Stimulated activated CD8-positive, alpha-beta memory T cell treated with anti-CD3 and anti-CD28 coated beads, Interleukin-2, amount 100 ng/mL, for 1 hour (primary cell): ENCODE measurements at places on chromosomes 7 and 10.

DNA sequence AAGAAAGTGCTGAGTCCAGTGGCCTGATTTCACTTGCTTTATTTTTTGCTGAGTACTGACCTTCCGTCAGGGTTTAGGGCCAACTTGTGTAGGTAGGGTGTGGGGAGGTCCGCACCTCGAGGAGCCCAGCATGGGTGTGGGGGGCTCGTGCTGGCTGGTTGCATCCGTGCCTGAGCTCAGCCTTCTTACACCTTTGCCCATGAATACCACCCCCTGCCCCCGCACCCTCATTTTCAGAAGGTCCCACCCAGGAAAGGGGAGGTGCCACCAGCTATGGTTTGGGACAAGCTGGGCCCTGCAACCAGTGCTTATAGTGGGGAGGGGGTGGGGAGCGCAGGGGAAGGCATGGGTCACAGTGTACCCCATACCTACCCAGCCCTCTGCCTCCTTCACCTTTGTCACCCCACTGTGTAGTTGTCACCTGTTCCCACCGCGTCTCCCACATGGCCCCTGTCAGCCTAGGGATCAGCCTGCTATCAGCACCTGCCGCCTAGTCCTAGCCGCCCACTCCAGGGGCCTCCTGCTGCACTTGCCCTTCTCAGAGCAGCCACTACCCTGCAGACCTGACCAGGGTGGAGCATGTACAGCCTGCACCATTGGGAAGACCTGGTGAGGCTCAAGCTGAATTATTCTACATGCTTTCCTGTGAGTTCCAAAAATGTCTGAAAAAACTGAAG, 146.2 kb upstream of the RET start:
- no peak for DNase-seq

- no peak for DNase-seq
These were observed 5.9 kb downstream of the AGR3 start for GRCh38 chr7:16875861-16876260.

- DNase-seq = no peak
These were observed 203.7 kb downstream of the IPMK start for GRCh38 chr10:58063861-58064480.

DNA sequence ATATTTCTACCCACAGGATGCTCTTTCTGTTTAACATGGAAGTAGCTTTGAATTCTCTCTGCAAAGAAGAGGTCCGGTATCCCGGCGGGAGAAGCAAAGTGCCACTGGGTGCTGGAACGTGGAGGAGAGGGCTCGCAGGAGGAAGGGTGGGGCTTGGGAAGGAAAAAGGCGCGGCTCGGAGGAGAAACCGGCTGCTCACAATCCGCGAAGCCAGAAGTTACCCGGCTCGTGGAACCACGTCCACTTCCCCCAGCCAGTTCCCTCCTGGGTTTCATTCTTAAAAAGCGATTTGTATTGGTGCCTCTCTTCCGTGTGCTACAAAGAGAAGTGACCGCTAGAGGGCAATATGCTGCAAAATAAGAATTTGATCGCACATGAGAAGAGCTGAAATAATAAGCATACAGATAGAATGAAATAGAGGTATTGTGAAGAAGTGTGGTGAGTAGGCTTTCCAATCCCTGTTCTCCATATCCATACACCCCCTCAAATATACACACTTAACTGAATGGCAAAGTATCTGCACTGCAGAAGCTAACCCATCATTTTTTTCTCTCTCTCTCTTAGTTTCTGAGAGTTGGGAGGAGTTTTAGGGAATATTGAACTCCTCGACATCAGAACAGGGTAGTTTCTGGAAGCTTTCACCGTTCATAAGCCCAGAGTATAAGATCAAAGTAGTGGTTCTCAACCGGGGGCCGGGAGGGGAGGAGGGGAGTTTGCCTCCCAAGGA, 31.1 kb downstream of the TRIL start:
- no peak for DNase-seq

DNA sequence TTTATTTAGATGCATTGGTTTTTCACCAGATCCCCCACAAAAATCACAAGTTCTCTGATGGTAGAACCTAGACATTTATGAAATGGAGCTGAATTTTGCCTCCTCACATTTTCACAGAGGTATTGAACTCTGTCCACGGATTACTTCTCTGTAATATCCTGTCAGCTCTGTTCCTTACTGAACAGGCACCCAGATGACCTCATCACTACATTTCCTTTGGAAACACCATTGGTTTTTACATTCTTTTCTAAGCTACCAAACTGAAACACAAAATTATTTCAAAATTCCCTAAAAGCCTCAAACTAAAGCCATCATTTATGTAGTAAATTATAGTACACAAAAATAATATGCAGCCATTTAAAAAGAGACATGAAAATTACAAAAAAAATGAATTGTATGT, 98.3 kb upstream of the KCNIP2 start:
- DNase-seq = no peak

DNA sequence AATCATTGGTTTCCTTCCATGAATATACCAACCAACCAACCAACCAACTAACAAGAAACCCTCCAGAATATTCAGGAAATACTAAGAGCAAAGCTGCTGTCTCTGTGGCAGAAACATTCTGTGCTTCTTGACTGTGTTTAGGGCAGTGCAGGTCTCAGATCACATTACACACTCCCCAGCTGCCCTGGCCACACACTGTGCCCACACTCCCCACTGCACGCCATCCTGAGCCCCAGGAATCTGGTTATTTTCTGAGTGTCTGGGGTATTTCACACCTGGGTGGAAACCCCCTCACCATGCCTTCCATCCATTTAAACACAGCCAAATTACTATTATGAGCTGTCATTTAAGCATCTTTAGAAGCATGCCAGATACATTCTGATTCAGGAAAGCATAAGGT, 183.7 kb upstream of the ANK3 start:
- DNase-seq = no peak

GRCh38 chr10:122158362-122158761, 112.7 kb upstream of the BTBD16 start:
- no peak for DNase-seq

DNA sequence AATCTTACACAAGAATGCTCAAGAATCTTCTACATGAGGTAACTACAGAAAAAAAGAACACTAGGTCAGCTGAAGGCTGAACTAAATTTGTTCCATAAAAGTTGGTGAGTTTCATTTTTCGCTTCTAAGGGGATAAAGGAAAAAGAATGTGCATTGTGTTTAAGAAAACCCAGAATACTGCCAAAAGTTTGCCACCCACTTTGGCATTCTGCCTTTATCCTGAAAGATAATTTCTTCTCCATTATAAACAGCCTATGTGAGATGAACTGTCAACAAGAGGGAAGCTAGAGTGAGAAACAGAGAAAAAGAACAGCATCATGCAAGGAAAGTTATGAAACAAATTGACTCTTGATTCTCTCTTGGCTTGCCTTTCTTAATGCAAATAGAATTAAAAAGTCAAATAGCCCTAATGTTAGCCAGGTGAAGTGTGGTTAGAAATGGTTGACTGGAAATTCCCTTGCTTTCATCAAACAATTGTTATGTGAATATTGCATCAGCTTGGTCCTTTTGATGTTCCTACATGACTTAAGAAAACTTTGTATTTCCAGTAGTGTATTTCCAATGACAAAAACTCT, 25.8 kb downstream of the STEAP1 start:
- DNase-seq = no peak

DNA sequence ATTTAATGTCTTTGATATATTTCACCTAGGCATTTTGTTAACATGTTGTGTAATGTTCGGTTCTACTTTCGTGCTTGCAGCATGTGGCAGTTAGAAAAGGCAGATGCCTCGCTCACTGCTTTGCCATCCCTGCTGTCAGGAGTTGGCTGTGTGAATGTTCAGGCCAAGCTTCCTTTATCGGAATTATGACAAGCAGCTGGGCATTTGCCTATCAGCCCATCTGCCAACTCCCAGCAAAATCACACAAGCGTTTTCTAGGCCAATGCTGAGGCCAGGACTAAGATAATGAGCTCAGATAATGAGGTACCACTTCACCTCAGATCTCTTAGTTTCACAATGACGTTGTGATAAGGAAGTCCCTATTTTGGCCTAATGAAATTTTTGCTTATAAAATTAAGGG, 212.7 kb upstream of the FAM3C start:
- DNase-seq = no peak

DNA sequence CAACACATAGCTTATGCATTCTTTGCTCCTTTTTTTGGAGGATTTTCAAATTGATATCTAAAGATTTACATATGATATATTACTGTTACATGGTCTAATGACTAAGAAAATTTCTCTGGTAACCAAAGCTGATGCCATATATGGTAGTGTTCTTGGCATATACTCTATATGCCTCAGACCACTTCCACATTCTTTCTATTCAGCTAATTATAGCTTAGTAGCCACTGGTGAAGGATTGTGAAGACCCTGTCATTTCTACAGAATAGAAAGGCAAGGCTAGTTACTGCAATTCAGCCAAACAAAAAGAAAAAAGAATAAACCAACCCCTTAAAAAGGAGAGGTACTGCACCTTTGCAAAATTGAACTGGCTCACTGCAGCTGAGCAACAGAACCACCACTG, 3.7 kb downstream of the PURB start:
- no peak for DNase-seq

GRCh38 chr10:48535416-48536155, 69.3 kb downstream of the ARHGAP22 start:
- DNase-seq = no peak

- DNase-seq = no peak
These were observed 440.2 kb downstream of the HTR7 start for GRCh38 chr10:90417476-90418210.

DNA sequence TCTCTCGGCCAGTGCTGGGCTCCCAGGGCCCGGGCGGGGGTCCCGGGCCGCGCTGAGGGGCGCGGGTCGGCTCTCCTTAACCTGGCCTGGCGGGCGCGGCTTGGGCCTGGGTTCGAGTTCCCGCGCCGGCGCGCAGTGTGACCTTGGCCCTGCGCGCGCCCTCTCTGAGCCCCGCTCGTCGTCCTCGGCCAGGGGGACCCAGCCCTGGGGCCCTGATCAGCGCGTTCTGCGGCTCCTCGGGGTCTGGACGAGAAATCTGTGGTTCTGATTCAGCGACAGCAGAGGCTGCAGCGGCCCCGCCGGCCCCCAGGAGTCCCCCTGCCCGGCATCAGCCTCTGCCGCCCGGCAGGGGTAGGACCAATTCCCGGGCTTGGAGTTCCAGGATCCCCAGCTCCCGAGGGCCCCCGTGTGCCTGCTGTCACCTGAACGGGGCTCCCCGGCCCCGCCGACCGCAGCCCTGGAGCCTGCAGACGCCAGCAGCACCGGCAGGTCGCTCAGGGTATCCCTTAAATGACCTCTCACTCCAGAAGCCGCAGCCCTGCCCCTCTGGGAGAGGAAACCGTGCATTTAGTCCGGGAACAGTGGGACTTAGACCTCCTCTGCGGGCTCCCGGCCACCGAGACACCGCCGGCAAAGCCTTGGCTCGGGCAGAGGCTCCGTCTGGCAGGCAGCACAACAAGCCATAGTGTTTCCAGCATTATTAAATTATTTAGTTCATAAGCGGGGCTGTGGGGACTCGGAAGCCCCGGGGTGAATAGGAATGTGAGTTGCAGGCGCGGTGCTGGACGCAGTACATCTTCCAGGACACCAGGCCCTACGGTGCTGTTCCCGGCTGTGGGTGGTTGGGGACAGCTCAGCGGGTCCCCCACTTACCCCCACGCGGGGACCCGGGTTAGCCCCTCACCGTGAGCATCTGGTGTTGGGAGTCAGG, 572 bp downstream of the CHST12 start:
- no peak for DNase-seq

DNA sequence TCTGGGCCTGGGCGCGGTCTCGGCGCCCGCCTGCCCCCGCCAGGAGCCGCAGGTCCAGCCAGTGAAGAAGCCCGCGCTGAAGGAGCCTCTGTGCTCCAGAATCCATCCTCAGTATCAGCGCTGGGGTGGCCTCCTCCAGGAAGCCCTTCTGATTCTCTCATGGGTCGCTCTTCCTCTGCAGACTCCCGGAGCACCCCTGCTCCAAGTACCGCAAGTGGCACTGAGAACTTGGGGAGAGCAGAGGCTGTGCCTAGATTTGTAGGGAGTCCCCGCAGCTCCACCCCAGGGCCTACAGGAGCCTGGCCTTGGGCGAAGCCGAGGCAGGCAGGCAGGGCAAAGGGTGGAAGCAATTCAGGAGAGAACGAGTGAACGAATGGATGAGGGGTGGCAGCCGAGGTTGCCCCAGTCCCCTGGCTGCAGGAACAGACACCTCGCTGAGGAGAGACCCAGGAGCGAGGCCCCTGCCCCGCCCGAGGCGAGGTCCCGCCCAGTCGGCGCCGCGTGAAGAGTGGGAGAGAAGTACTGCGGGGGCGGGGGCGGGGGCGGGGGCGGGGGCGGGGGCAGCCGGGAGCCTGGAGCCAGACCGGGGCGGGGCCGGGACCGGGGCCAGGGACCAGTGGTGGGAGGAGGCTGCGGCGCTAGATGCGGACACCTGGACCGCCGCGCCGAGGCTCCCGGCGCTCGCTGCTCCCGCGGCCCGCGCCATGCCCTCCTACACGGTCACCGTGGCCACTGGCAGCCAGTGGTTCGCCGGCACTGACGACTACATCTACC, at the start of gene ALOX5:
Gene ALOX5, plus strand, starts transcription at position 641 of the 774 bp plus-strand sequence. Its CDS starts 64 bp downstream, at position 705.
- peak; percentile 16 for DNase-seq

GRCh38 chr7:146565872-146566271, 449.3 kb downstream of the CNTNAP2 start:
- no peak for DNase-seq

- DNase-seq = no peak
These were observed 500 bp downstream of the CUL1 start for GRCh38 chr7:148699024-148699781.

DNA sequence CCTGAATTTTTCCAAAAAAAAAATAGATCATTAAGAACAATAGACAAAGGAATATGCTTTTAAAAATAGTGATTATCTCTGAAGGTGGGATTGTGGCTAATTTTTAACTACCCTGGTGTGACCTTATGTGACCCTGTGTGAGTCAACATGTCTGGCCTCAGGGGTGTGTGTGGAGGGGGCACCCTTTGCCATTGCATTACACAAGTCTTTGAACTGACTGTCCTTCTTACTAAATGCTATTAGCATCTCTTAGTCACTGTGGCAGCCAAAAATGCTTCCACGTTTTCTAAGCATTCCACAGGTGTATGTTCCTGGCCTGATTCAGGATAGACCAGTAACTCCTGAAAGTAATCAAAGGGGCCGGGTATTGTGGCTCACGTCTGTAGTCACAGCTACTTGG, 175.4 kb downstream of the MGMT start:
- DNase-seq = no peak

- DNase-seq = no peak
These were observed 202.5 kb upstream of the PLXNA4 start for GRCh38 chr7:132778761-132779160.

DNA sequence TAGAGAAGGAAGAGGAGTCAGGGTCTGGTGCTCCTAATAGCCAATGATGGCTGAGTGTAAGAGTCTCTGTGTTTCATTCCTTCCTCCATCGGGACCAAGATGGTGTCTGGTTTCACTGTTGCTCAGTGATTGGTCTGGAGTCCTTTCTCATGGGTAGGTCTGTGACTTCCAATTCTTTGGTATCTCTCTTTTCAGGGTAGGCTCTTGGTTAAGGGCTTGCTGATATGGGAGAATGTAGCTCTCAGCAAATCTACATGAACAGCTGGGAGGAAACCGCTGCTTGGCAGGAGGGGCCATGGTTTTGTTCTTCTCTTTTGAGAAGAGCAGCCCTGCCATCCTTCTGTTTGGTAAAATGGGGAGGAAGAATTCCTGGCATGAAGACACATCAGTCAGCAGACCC, 209.1 kb upstream of the PODXL start:
- DNase-seq = no peak
